CD4-positive, alpha-beta T cell treated with Interleukin-10 for 1 hour (primary cell): ENCODE measurements at places on chromosomes 7 and 10.
A peak's percentile ranks its signal among the peaks of the same experiment; 100 is the strongest.

DNA sequence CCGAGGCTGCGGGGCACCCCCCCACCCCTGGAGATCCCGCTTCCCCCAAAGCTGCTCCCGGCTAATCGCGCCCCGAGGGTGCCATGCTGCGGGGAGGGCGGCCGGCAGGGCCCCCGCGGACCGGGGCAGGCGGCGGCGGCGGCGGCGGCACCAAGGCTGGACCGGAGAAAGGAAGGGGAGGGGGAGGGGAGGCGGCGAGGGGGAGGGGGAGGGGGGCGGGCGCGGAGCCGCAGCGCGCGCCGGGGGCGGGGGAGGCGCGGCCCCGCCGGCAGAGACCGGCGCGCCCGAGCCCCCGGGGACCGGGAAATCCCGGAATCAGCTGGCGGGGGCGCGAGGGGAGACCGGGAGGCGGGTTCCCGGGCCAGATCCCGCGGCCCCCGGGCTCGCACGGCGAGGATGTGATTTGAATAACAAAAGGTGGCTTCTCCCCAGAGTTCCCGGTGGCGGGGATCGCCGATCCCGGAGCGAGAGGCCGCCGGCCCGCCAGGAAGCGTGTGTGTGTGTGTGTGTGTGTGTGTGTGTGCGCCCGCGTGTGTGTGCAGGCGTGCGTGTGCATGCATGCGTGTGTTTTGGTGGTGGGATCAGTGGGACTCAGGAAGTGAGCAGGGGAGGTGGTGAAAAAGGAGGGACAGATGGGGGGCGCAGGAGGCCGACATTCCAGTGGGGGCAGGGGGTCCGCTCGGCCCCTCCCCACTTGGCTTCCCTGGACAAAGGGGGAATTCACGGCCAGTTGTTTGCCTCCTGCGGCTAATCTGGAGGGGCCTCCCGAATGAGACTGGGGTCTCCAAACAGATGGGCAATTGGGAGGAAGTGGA is 99.5 kb downstream of the HIP1 start:
- peak; percentile 52 for DNase-seq

DNA sequence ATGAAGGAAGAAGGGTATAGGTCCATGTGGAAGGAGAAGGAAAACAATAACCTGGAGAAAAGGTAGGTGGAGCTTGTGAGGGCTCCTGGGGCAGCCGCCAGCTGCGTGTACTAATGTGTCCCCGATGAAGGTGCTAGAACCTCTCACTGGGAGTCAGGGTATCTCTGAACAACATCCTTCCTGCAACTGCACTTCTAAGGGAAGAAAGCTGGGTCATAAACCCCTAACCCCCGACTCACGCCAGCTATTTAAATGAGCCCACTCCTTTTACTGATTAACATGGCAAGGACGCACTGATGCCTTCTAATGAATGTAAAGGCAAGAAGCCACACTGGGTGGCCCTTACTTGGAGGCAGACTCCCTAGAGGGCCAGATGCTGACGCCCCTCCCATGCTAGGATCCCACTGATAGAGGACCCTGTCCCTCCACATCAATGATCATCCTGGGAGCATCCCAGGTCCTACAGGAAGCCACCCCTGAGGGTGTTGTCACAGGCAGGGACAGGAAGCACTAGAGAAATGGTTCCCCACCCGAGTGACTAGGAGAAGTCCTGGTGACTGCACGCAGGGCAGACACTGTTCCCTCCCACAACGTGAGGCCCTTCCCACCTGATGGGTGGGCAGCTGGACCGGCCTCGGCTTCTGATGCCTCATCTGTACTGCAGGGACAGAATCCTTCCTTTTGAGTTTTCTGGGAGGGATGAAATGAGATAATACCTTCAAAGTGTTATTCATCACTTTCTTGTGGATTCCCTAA is 20.4 kb downstream of the JCAD start:
- no peak for DNase-seq

DNA sequence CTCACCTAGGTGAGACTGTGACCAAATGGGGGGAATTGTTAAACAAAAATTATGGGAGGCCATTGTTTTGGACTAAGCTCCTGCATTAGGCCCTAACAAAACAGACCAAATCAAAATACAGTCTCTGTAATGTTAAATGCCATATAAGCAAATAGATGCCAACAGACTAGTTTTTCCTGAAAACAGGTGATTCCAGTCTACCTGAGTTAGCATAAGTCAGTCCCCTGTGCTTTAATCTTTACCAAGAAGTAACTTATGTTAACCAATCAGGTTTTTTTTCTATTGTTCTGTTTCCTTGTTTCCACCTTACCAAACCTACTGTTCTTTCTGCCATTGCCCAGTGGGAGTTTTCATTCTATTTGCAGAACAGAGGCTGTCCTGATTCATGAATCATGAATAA is 48.0 kb downstream of the PDZD8 start:
- no peak for DNase-seq

GRCh38 chr7:29375641-29376562 is 181.3 kb downstream of the CHN2 start:
- no peak for DNase-seq

- DNase-seq: no peak
Measured at GRCh38 chr10:88980247-88980646, 10.4 kb upstream of the FAS start.

GRCh38 chr10:80268938-80269588 is 20.4 kb downstream of the MAT1A start:
- no peak for DNase-seq

GRCh38 chr10:31751051-31751737 is 177.4 kb downstream of the ARHGAP12 start:
- DNase-seq: peak; percentile 6

DNA sequence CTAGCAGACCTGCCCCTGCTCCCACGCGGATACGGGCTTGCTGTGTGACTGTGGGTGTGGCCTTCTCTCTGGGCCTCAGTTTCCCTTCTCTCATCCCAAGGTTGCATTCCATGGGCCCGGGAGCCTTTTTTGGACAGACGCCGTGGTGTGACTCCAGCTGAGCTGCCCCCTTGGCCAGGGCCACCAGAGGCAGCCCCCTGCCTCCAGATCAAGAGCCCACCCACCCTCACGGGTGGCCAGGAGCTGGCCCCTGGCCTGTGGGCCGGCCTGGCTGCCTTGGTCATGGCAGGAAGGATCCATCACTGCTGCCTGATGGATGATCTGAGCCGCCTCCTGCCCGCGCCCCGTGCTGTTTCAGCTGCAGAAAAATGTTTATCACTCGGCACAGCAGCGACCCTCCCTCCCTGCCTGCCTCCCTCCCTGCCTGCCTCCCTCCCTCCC is 27.8 kb upstream of the ELFN1 start:
- DNase-seq: no peak

GRCh38 chr7:70893971-70894715 is 237.8 kb upstream of the GALNT17 start:
- no peak for DNase-seq

GRCh38 chr10:16816171-16816570 is 1.1 kb downstream of the RSU1 start:
- no peak for DNase-seq

- DNase-seq: no peak
Measured at GRCh38 chr7:84256571-84256971, 62.0 kb upstream of the SEMA3A start.

DNA sequence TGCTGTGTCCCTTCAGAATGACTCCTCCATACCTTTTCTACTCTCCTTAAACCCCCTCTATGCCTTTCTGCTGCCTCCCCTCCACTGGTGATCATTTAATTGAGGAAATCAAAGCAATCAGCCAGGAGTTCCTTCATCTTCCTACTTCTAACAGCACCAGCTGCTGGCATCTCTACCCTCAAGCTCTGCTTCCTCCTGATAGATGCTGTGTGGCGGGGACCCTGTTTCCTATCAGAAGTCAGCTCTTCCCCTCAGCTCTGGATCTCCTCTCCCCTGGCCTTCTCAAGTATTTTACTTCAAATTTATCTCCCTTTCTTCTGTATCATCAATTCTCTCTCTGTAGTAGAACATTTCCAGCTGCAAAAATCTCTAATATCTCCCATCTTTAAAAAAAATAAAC is 183.7 kb downstream of the ELMO1 start:
- no peak for DNase-seq

DNA sequence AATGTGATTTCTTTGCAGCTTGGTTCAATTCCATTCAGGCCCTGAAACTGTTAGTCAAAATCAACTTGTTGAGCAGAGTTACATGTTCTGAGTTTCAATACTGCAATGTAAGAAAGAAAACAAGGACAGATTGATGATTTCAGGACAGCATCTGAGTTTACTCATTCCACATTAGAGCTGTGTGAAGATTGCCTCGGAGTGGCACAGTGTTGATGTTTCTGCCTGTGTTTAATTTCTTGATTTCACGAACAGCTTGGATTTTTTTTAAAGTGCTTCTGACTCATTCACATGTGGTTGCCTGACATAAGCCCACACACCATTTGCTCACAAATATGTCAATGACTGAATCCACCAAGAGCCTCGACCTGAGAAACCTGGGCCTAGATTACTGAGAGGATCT is 101.2 kb upstream of the PARD3 start:
- DNase-seq: no peak

GRCh38 chr7:79702116-79702515 is 248.6 kb upstream of the MAGI2 start:
- DNase-seq: no peak

DNA sequence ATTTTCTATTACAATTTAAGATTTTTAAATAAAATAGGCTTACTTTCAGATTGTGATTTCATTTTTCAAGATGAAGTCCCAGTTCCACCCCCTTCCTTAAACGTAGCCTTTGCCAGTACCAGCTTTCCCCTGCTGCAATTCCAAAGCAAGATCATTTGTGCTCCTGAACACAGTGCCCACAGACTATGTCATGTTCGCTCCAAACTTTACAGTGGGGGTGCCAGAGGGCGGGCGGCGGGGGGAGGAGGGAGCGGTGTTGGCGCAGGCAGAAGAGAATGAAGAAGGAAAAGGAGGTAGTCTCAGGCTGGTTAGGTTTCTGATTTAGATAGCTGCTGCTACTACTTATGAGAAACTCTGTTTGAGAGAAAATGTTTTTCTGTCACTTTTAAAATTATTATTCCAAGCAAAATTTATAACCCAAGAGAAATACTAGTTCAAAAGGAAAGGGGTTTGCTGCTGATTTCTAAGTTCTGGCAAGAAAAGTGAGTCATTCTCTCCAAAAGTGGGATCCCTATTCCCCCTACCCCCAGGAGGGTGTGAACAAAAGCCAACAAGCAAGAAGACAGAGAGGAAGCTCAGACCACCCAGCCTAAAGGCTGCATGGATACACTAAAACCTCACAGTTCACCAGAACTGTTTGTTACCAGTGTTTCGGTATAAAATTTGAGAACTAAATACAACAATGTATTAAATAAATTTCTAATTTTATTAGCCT is 109.6 kb downstream of the SRPK2 start:
- DNase-seq: no peak

GRCh38 chr7:121041516-121042148 is 53.1 kb downstream of the CPED1 start:
- DNase-seq: no peak

GRCh38 chr10:88045096-88045495 is 181.7 kb downstream of the PTEN start:
- no peak for DNase-seq

DNA sequence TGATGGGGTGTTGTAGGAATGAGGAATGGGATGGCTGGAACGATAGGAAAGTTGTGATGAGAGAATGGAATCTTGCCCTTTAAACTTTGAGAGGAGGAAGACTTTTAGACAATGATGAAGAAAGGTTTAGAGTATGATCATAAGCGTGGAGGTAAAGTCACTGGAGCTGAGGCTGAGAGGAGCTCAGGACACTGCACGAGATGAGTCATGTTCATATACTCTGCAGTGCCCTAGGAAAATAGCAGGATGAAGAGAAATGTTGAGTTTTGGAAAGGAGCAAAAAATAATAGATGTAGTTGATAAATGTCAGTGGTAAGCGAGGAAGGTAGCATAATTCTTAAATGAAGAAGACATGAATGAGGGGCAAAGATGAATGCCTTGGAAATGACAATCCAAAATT is 28.3 kb upstream of the CUL1 start:
- no peak for DNase-seq

- no peak for DNase-seq
Measured at GRCh38 chr7:101916876-101917275, 99.5 kb downstream of the CUX1 start.

- DNase-seq: no peak
Measured at GRCh38 chr10:85613391-85613790, 753.2 kb downstream of the GRID1 start.
